HepG2 (cell line): ENCODE measurements at places on chromosomes 1 and 21. TPM values are rescaled to one million over a fixed set of nuclear protein-coding genes. Genes with fewer than 3 reads are reported as not detected.

GRCh38 chr1:154629675-154630073 lies 21.7 kb upstream of the ADAR start:
- no peaks in the 10 kb centered on the region for H3K27me3 ChIP-seq
- peaks cover 4% of the 10 kb centered on the region; the same call in 1 of the 3 replicates for H3K36me3 ChIP-seq
- H3K27ac ChIP-seq: no peak overlapping the region
- H3K4me3 ChIP-seq: no peak overlapping the region

DNA sequence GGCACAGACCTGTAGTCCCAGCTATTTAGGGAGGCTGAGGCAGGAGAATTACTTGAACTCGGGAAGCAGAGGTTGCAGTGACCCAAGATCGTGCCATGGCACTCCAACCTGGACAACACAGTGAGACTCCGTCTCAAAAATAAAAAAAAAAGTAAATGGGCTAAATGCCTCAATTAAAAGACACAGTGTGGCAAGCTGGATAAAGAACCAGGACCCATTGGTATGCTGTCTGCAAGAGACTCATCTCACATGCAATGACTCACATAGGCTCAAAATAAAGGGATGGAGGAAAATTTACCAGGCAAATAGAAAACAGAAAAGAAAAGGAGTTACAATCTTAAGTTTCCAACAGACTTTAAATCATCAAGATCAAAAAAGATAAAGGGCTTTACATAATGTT lies 40.3 kb downstream of the ACBD6 start:
- no peak for DNase-seq
- peaks cover 4% of the 10 kb centered on the region for H3K4me1 ChIP-seq
- no peak overlapping the region for H3K27ac ChIP-seq

DNA sequence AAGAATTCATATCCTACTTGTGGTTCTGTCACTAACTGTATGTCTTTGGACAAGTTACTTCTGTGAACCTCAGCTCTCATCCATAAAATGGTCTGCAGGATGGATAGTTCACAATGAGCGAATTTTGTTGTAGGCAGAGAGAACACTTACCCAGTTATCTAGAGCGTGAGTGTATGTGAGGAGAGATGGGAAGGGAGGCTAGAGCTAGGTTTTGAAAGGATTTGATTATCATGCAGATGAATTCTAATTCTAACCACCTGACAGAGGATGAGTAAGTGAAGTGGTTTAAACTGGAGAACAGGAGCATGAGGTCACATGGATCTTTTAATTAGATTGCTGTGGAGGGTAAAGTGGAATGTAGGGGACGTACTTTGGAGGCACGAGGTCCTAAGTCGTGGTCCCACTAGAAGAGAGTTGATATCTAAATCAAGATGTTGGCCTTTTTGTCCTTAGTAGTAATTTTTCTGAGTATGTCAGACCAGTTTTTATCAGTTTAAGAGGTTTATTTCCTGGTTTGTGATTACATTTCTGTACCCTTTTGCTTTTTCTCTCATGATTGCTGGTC lies 5.0 kb downstream of the SUCO start:
- H3K4me3 ChIP-seq: no peak overlapping the region
- H3K4me1 ChIP-seq: peaks cover 49% of the 10 kb centered on the region
- DNase-seq: no peak
- H3K36me3 ChIP-seq: no peaks in the 10 kb centered on the region; the same call in 2 of the 3 replicates

GRCh38 chr1:186838380-186839040 lies 9.8 kb downstream of the PLA2G4A start:
- H3K27ac ChIP-seq: no peak overlapping the region
- H3K4me3 ChIP-seq: no peak overlapping the region
- no peaks in the 10 kb centered on the region for H3K4me1 ChIP-seq
- H3K27me3 ChIP-seq: no peaks in the 10 kb centered on the region
- DNase-seq: no peak

GRCh38 chr1:30855686-30856259 lies 52.8 kb downstream of the SDC3 start:
- no peak for DNase-seq
- no peaks in the 10 kb centered on the region for H3K36me3 ChIP-seq
- no peak overlapping the region for H3K27ac ChIP-seq
- H3K4me3 ChIP-seq: no peak overlapping the region
- peaks cover 2% of the 10 kb centered on the region; the same call in 1 of the 2 replicates for H3K27me3 ChIP-seq
- peaks cover 15% of the 10 kb centered on the region for H3K4me1 ChIP-seq

DNA sequence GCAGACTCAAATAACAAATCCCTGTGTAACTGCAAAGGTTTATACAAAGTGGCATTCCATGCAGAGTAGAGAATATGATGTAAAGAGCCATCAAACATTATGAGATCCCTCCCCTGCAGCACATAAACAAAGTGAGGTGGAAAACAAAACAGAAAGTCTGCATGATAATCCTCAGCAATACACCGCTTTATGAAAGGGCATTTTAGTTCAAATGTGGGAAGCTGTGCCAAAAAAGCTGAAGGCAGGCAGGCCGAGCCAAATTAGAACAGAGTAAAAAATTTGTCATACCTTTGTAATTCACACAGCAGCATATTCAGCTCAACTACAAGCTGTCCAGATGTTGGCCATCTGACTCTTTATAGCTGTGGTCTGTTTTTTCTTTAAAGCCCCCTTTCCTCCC lies 113.5 kb downstream of the LHX9 start:
- no peak overlapping the region for H3K4me3 ChIP-seq
- no peaks in the 10 kb centered on the region for H3K4me1 ChIP-seq
- DNase-seq: no peak

GRCh38 chr1:155514582-155515187 lies 47.9 kb downstream of the ASH1L start:
- peaks cover under 1% of the 10 kb centered on the region for H3K4me1 ChIP-seq
- no peak for DNase-seq
- peaks cover 1% of the 10 kb centered on the region for H3K36me3 ChIP-seq
- H3K4me3 ChIP-seq: no peak overlapping the region
- no peak overlapping the region for H3K27ac ChIP-seq
- H3K27me3 ChIP-seq: no peaks in the 10 kb centered on the region

KRTAP19-1 gene
- not detected in 2 replicates for total RNA-seq

TAS1R3 gene
- 0.15 TPM in 1 of 2 replicates, not detected in the other for total RNA-seq

SLC16A4 gene
- total RNA-seq: 0.60 and 1.1 TPM in 2 replicates

PGLYRP3 gene
- not detected in 2 replicates for total RNA-seq

CYP2J2 gene
- 1.1 and 2.1 TPM in 2 replicates for total RNA-seq

UMODL1 gene
- total RNA-seq: not detected in 2 replicates
